ENCODE measurements at places on chromosomes 5 and 9.

- no peak for DNase-seq
Measured at GRCh38 chr5:31854181-31855133, 215.5 kb downstream of the PDZD2 start.

GRCh38 chr9:125990186-125990792 is 243.1 kb downstream of the PBX3 start:
- DNase-seq = no peak

GRCh38 chr5:55582256-55582655 is 47.5 kb upstream of the PLPP1 start:
- peak; percentile 51 for DNase-seq

DNA sequence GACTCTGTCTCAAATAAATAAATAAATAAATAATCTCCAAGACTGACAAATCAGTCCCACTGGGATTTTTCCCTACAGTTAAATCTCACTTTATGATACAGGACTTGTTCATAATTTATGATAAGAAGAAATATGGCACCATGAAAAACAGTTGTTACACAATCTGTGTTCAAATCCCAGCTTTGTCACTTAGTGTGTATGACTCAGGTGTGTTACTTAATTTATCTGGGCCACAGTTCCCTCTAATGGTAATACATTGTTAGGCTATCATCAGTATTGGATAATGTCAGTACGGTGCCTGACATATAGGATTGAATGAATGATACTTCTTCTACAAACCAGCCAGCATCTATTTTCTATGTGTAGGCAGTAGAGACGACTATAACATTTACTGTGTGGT is 23.1 kb downstream of the SLC36A3 start:
- no peak for DNase-seq

DNA sequence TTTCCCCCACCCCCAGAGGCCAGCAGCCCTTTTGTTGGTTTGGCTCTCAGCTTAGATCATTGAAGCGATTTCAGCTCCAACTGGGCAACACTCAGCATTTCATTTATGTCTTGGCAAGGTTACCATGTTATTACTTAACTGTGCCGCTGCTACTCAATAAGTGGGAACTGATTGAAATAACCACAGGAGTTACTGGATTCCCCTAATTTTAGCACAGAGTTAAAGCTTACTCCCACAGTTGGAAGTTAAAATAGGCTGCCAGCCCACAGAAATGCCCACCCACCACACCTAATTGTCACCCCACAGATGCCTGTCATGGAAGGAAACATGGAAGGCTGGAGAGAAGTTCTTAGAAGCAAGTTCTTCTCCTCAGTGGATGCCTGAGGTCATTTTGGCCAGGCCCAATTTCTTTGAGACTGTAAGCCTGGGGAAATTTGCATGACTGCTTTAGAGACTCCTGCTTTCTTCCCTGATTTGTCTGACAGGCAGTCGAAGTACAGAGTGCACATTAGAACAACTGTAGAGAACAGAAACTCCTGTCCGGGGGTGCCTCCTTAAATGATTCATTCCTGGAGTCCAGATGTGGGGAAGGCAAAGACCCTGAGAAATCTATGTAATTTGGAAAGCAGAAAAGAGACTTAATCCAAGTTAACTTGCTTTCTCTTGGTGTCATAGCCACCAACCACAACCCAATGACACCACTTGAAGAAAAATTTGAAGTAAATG is 370.0 kb downstream of the ZSWIM6 start:
- DNase-seq = no peak

- no peak for DNase-seq
Measured at GRCh38 chr5:170306381-170306831, 8.8 kb upstream of the LCP2 start.

DNA sequence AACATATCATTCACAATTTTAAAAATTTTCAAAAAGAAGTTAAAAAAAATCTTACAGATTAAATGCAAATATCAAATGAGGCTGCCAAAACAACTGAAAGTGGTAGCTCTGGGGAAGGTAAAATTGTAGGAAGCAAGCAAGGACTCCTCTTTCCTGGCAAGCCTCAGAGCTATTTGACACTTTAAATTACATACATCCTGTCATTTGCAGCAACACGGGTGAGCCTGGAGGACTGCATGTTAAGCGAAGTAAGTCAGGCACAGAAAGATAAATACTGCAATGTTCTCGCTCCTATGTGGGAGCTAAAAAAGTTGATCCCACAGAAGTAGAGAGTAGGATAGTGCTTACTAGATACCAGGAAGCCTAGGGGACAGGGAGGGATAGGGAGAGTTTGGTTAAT is 58.0 kb downstream of the LPAR1 start:
- DNase-seq = no peak

DNA sequence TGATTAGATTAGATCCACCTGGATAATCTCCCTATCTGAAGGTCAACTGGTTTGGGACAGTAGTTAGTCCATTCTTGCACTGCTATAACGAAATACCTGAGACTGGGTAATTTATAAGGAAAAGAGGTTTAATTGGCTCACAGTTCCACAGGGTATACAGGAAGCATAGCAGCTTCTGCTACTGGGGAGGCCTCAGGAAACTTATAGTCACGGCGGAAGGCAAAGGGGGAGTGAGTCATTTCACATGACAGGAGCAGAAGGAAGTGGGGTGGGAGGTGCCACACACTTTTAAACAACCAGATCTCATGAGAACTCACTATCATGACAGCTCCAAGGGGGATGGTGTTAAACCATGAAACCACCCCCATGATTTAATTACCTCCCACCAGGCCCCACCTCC is 9.9 kb downstream of the C9orf40 start:
- peak; percentile 80 for DNase-seq

DNA sequence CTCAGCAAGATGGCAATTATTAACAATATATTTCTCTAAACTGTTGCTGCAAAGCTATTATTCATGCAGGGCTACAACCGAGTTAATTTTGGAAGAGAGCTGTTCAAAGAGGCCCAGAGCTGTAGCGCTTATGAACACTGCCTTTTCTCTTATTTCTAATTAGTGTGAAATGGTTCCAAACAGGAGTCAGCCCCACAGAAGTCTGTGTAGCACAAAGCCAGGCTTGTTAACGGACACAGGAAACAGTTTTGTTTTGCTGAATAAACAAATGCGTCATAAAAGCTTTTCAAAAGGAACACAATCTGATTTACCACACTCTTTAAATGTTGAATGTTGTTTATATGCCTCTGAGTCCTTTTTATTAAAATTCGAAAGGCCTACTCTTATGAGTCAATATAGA is 396.5 kb downstream of the ANXA1 start:
- DNase-seq = no peak

DNA sequence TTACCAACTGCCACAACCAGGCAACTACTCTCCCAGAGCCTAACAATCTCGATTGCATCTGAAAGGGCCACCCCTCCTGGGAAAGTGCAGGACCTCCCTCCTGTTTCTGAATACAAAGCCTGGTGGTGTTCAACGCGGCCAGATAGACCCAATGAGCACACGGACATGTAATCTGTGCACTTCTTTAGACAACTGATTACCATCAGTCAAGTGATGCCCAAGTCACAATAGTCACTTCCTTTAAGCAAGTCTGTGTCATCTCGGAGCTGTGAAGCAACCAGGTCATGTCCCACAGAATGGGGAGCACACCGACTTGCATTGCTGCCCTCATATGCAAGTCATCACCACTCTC is 739 bp downstream of the C9orf72 start:
- DNase-seq = no peak

DNA sequence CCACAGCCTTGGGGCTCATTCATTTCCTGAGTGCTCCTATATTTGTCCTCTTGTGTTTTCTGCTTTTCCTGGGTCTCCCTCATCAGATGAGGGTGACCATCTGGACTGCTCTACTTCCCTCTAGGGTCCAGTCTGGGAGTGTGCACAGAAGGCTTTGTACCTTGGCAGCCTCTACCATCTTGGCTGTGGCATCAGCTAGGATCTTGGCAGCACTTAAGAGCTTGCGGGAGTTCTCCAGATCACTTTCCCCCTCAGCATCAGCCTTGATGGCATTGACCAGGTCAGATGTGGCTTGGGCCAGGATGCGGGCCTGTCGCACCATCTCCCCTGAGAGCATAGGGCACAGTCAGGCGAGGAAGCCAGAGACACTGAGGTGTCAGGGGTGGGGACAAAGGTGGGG is 15.8 kb downstream of the TLN1 start:
- no peak for DNase-seq

DNA sequence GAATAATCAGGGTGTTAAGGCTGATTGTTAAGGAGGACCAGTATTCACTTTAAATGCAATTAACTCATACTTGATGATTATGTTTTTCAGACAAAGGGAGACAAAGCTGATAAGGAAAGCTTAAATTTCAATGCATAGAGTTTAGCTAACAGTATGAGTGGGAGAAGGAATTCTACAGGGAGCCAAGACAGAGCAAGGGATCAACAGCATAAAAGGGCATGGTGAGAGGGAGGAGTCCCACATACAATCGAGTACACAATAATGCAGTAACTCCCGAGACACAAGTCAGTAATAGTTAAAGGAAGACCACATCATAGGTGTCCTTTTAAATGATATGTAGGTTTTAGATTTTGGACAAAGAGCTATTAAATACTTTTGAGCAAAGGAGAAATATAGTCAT is 191.7 kb upstream of the PTPRD start:
- DNase-seq = no peak

DNA sequence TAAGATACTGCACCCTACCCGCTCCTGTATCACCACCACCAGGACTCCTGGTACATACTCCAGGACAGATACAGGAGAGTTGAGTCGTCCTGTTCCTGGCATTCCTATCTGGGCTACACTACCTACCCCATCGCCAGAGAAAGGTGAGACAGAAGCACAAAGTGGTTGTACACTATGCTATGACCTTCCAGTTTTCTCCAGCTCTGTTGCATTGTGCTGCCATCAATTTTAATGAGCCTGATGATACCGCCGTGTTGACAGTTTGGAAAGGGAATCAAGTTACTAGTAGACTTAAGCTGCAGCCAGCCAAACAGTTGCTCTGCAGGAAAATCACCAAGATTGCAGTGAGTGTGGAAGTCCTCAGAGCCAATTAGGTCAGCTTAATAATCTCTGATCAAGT is 35.2 kb downstream of the ANP32B start:
- DNase-seq = no peak

DNA sequence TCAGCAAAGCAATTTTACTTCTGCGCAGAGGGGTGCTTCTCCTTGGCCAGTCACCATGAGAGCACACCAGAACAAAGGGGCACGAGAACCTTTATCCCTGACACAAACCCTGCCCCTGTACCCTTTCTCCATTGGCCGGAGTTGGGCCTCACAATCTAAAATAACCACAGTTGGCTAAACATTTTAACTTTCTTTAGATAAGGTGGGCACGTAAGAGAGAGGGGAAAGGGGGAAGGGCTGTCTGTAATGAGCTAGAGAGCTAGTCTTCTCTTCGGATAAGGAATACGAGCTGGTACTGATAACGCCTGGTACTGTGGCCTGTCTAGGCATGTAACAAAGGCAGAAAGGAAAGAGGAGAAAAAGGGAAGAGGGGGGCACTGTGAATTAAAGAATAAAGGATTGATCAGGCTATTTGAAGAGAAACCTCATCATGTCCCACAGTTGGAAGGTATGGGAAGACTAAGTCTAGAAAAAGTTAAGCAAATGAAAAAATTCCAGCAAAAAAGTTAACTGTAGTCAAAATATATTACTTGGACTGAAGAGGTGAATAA is 1.8 kb upstream of the IARS1 start:
- peak; percentile 20 for DNase-seq

DNA sequence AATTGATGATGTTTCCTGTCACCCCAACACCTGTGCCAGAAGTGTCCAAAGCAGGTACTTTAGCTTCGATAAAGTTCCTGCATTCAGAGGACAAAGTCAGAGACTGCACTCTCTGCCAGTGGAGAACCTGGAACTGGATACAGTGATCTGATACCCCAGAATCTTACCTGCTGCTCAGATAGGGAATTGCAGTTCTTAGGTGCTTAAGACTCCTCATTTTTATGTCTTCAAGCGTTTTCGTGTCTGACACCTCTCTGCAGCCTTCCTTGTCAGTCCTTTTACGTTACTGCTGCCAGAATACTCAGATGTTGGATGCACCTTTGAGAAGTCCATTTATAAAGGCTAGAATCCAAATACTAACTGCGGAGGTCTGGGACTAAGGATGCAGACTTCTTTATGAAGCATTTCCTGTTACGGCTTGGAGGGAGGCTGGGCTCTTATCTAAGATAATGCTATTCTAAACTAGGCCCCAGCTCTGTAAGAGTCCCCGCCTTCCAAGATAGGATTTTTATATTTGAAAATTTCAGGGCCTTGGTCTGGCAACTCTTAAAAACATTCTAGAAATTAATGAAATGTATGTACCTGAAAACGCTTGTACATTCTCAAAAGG is 1.9 kb downstream of the ISOC1 start:
- DNase-seq = no peak

- no peak for DNase-seq
Measured at GRCh38 chr9:82180711-82181110, 192.1 kb downstream of the SPATA31D1 start.

DNA sequence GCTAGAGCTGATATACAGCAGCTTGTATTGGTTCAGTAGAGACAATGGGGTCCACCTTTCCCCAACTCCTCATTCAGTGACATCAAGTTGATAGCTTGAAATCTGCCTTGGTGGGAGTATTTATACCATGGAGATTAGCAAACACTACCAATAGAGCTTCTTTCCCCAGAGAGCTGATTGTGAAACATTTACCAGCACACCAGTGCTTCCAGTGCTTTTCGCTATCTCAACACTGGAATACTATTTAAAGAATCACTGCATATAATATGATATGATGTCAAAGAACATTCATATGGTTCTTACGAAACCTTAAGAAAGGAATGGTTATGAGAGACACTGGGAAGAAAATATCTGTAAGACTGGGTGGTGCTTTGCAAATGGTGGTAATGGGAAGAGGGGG is 21.8 kb upstream of the RNF145 start:
- no peak for DNase-seq

GRCh38 chr5:172777881-172778814 is 7.2 kb upstream of the DUSP1 start:
- no peak for DNase-seq

DNA sequence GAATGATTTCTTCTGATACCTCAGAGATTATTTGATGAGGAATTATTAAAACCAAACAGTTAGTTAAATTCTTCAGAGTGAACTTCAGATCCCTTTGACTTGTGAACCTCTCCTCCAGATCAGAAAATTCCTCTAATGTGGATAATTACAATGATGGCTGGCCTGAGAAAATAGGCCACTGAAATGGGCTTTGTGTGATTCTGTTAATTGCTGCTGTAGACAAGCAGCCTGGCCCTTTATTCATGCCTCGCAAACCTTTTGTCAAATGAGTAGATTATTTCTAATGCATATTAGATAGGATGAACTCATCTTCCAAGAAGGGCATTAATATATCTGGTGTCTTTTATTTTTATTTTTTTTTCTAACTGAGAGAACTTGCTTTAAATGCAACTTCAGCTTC is 855.2 kb downstream of the TLE4 start:
- DNase-seq = no peak

DNA sequence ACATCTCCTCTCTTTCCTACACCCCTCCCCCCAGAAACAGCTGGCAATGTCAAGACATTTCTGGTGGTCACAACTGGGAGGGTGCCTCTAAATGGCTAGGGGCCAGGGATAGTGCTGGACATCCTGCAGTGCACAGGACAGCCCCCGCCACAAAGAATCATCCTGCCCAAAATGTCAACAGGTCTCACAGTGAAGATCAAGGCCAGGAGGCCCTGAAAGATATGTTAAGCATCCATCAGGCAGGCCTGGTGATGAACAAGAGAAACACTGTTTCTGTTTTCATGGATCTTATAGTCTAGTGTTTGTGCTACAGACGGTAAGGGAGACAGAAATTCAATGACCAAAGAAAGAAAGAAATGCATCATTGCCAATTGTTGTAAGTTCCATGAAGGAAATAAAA is 45.9 kb downstream of the WWC1 start:
- DNase-seq = no peak

- no peak for DNase-seq
Measured at GRCh38 chr9:85038824-85039608, 369.5 kb downstream of the NTRK2 start.

- DNase-seq = no peak
Measured at GRCh38 chr5:90939211-90939610, 380.6 kb downstream of the ADGRV1 start.
